ENCODE measurements at places on chromosomes 7 and 10.

GRCh38 chr10:126997801-126998590 lies 92.8 kb downstream of the DOCK1 start:
- no peak for DNase-seq

- DNase-seq: no peak
Measured at GRCh38 chr7:71843676-71844075, 568.5 kb downstream of the CALN1 start.

- DNase-seq: peak; percentile 19
Measured at GRCh38 chr10:101355072-101355706, 1.2 kb downstream of the BTRC start.

DNA sequence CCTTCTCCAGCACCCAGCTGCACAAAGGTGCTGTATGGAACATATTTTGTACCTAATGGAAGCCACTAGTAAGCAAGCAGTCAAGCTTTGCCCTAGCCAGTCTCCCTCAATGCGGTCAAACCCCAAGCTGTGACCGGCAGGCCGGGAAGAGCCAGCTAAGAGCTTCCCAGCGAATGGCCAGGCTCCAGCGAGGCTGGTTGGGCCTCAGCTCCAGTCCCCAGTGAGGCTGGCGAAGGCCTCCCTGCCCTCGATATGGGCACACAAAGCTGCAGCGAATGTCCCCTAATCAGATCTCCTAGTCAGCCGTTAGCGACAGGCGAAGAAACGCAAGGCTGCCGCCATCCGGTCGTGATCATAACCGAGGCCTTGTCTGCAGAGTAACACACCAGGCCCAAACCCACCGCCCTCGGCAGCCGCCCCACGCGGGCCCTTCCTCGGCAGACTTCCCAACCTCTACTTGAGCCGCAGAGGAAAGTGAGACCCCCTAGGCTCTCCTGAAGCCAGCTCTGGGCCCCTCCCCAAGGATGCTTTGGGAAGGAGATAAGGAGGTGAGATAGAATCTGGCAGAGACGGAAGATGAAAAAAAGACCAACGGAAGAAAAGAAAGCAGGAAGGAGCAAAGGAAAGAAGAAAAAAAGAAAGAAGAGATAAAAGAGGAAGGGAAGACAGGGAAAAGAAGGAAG lies 3.1 kb upstream of the HOXA9 start:
- DNase-seq: peak; percentile 80

DNA sequence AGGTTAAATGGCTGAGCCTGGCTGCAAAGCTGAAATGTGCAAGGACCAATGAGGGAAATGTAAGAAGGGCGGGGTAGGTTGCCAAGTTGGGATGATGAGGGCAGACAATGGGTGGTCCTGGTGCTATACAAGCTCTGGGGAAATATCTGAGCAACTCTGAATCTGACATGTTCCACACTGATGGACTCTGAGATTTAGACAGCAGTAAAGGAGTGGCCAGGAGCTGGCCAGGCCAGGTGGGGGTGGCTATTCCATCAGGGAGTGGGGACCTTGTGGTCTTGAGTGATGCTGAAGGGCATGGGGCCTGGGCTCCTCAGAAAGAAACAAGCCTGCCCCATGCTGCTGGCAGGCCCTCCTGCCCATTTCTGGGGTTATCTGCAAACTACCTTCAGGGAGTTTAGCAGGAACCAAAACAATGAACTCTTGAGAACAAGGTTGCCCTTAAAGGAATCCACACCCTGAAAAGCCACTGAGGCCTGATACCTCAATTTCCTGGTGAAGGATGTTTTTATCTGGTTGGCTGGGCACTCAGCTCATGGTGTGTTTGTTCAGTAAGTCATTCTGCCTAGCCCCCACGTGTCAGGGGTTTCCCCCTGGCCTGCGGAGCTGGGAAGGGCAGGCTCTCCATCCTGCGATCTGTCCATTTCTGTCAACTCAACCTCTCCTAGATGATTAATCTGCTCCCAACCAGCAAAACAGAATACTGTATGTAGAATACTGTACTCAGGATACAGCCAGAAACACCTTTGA lies 143.3 kb upstream of the TNS3 start:
- DNase-seq: no peak

DNA sequence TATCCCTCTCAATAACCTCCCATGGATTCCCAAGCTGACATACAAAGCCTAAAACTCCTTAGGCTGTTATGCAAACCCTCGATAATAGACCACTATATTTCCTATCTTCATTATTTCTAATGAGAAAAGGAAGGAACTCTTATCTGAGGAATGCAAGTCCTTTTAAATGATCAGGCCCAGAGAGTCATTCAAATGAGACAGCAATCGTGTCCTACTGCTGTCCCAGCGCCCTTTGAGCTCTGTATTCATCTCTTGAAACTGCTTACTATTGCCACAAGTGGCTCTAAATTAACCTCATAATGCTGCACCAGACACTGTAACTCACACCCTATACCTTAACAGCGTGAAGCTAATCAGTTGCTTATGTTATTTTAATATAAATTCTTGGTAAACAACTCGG lies 182.1 kb upstream of the NAMPT start:
- no peak for DNase-seq

DNA sequence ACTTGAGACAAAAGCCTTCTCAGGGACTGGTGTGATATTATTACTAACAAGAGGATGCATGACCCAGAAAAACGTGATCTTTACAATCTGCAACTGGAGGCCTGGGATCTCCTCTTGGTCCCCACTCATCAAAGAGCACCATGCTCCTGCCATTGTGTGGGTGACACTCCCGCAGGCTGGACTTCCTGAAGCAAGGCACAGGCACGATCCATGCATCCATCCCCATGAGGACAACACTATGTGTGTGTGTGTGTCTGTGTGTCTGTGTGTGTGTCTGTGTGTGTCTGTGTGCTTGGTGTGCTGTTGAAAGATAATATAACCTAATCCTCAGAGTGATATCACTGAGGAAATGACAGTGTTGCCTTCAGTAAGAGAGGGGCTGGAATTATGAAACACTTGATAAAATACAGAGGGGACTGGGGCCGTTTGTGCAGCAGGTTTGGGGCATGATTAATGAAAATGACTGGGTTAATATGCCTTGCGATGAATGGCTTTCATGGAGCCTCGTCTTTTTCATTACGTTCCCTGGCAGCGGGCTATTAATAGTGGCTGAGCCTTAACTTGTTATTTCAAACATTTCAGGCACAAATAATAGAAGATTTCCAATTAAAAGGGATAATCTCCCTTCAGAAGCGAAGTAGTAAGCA lies 180.8 kb upstream of the TCERG1L start:
- no peak for DNase-seq

DNA sequence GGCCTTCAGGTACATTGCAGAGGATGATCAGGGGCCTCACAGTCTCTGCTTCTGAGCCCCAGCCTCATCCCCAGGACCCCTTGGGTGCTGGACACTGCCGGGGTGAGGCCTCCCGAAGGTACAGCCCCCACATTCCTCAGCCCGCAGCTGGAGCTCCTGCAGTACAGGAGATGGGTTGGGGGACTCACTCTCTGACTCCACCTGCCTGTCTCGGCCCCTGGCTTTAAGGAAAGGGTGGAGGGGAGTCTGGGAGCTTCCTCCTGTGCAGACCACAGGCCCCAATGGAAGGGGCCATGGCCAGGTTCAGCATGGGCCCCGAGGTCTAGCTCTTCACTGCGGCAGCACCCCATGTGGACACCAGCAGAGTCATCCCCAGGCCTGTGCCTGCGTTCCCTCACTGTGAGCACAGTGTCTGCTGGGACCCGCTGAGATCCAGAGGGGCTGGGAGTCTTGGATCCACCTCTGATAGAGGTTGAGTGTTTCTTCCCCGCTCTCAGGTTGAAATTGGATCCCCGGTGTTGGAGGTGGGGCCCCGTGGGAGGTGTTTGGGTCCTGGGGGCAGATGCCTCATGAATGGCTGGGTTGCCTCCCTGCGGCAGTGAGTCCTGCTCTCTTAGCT lies 99.9 kb downstream of the PRKAG2 start:
- no peak for DNase-seq

GRCh38 chr7:977326-978048 lies 2.1 kb upstream of the COX19 start:
- DNase-seq: peak; percentile 34

GRCh38 chr10:87935290-87936141 lies 72.1 kb downstream of the PTEN start:
- DNase-seq: peak; percentile 56

DNA sequence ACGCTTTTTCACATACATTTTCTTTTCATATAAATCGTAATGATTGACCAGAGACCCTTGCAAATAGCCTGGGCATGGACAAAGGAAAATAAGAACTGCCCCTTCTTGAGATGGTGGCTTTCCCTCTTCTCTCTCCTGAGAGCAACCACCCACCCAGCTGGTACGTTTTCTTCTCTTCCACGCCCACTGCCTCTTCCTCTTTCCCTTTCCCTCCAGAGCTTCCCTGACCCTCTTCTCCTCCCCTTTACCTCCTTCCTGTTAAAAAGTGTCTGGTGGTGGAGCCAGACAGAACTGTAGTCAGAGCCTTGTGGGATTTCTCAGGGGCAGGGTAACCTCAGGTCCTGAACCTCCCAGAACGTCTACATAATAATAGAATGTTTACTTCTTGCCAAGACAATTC lies 23.2 kb downstream of the GPR141 start:
- DNase-seq: no peak

GRCh38 chr10:110323503-110323902 lies 18.8 kb upstream of the SMNDC1 start:
- DNase-seq: peak; percentile 84

DNA sequence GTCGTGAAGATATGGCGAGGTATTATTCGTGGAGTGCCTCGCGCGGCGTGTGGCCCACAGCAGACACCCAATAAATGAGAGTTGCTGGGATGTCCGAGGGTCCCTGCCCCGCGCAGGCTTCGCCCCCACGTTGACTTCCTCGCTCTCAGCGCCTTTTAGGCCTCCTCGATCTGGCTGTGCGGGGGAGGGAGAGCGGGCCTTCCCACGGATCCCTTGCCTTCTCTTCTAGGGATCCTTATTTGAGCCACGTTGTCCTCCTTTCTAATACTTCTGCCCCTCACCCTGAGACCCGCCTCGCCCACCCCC lies 660 bp downstream of the VCL start:
- DNase-seq: no peak

DNA sequence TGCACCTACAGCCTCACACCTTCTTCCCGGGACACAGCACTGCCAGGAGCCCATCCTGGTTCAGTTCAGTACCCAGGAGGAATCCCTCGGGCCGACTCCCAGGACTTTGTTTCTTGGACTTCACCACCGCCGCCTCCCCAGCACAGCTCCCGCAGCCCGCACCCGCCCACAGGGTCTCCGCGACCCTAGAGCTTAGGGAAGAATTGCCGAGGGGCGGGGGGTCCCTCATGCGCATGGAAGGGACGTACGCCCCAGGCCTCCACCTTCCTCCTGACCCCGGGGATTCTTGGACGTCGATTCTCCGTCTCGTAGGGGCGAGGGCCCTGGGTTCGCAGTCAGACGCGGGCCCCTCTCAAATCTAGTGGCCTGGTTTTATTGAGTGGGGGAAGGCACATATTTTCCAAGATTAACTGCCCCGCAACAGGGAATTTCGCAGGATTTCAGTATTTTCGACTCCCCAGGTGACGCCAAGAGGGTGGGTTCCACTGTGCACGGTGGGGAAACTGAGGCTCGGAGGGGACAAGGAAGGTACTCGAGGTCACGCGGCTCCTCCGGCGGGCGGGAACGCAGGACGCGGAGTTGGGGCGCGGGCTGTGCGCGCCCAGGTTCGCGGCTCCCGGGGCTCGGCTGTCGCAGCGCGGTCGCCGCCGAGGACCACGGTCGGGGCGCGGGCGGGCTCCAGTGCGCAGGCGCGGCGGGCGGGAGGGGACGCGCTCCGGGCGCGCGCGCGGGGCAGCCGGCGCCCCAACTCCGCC lies at the start of gene ADCY1:
Gene ADCY1, plus strand, starts transcription at position 708 of the 755 bp plus-strand sequence. CDS start 176 bp downstream, outside the sequence.
- DNase-seq: no peak

DNA sequence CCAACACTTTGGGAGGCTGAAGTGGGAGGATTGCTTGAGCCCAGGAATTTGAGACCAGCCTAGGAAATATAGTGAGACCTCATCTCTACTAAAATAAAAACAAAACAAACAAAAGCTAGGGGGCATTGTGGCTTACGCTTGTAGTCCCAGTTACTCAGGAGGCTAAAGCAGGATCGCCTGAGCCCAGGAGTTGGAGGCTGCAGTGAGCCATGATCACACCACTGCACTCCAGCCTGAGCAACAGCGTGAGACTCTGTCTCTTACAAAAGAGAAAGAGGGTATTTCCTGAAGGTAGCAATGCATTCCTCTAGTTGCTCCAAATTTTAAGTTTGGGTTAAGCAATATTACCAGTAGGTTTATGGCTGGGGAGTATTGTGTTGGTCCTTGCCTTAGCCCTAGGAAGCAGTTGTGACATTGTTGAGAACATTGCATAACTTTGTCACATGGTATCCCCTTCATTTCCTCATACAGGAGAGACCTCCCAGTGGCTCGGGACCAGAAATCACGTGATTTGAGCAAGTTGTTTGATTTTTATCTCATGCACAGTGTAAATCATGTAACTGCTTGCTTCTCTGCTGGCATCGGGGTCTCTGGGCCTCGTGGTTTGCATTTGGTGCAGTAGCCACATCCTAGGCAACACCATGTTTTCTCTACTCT lies 23.3 kb upstream of the SMARCD3 start:
- DNase-seq: peak; percentile 85

- no peak for DNase-seq
Measured at GRCh38 chr7:8386926-8387550, 46.4 kb upstream of the NXPH1 start.

GRCh38 chr10:97687785-97688781 lies 1.0 kb upstream of the AVPI1 start:
- peak; percentile 90 for DNase-seq

DNA sequence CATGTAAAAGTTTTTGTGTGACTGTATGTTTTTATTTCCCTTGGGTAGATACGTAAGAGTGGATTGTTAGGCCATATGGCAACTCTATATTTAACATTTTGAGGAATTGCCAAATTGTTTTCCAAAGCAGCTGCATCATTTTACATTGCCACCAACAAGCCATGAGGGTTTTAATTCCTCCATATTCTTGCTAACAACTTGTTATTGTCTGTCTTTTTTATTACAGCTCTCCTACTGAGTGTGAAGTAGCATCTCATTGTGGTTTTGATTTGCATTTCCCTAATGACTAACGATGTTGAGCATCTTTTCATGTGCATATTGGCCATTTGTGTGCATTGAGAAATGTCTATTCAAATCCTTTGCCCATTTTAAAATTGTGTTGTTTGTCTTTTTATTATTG lies 94.9 kb downstream of the CARD11 start:
- no peak for DNase-seq

- no peak for DNase-seq
Measured at GRCh38 chr10:63922468-63923284, 401.5 kb downstream of the REEP3 start.

Data from mesenchymal stem cell (in vitro differentiated cells and primary cell).